ENCODE measurements at places on chromosomes 7 and 10.
A peak's percentile ranks its signal among the peaks of the same experiment; 100 is the strongest.

- no peak for DNase-seq
These were observed 871 bp downstream of the SPOCK2 start for GRCh38 chr10:72087392-72087968.

DNA sequence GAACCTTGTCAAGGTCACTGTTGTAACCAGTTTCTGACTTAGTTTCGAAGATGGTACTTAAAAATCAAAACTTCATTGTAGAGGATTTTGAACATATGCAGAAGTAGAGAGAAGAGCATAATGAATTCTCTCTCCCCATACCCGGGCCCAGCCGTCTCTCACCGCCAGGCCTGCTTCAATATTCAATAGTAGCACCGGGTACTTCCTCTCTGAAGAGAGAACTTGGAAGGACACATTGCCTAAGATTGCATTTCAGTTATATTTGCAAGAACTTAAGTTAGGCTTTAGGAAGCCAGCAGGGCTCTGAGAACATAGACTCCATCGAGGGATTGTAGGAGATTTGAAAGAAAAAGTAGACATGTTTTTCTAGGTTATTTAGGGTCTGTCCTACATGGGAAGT lies 19.1 kb downstream of the LMTK2 start:
- DNase-seq, result no peak

- DNase-seq, result no peak
These were observed 67.3 kb upstream of the VWDE start for GRCh38 chr7:12470930-12471329.

GRCh38 chr7:1485156-1485555 lies 19.0 kb downstream of the INTS1 start:
- no peak for DNase-seq

DNA sequence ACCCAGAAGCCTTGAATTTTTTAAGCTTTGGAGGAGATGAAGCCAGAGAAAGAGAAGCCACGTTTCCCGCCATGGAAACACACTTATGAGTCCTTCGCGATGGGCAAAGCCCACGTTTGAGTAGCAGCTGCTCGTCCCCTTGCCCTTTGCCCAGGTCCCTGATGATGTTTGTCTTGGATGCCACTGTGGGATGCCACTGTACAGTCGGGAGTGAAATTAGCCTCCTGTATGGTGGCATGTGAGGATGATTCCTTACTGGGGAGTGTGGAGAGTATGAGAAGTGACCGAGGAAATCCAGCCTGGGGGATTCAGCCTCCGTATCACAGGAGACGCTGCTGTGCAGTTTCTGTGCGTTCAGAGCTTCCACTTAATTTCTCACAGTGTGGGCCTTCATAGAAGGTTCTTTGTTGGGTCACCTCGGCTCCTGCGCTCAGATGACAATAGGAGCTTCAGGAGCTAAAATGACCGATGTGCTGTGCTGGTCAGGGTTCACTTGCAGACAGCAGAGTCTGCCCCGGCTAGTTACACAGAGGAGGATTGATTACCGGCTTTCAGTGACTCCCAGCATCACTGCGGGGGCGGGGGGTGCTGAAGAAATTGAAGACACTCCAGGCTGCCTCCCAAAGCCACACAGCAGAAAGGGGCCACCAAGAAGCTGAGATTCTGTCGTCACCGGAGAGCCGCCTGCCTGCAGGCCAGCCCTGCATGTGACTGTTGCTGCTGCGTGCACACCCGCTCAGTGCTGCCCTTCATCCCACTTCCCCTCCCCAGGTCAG lies 122.1 kb upstream of the SFMBT2 start:
- DNase-seq, result no peak

DNA sequence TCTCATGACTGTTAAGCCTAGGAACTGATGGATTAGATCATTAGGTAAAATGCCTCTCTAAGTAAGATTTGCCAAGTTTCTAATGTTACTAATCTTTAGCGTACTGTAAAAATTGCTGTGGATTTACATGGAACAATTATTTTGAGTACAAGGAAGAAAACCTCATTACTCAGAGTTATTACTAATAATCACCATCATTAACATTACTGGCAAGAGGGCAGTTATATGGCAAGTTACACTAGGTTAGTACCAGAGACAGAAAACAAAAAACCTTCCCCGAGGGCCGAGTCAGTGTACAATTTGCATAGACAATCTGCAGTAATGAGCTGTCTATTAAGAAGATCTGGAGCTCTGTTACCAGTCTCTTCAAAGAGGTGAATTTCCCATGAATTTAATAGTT lies 775.6 kb downstream of the GATA3 start:
- DNase-seq, result no peak

GRCh38 chr10:86340991-86341260 lies 25.7 kb downstream of the GRID1 start:
- no peak for DNase-seq

- no peak for DNase-seq
These were observed 22.3 kb downstream of the KLHDC10 start for GRCh38 chr7:130092598-130092997.

DNA sequence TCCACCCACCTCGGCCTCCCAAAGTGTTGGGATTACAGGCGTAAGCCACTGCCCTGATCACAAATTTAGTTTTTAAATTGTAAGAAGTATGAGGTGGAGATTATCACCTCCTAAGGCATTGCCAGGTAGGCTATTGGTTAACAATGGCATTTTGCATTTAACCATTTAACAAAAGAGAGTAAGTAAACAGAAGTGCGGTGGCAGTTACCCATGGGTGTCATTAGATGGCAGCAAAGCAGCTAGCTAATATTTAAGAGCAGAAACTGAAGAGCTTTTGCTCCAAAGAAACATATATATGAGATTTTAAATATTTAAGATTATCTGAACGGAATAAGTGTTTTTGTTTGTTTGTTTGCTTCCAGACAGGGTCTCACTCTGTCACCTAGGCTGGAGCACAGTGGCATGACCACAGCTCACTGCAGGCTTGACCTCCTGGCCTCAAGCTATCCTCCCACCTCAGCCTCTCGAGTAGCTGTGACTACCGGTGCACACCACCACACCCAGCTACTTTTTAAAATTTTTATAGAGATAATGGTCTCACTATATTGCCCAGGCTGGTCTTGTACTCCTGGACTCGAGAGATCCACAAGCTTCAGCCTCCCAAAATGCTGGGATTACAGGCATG lies 325.5 kb upstream of the C7orf33 start:
- peak; percentile 81 for DNase-seq

GRCh38 chr7:90701771-90702170 lies 105.7 kb downstream of the CDK14 start:
- DNase-seq, result no peak

DNA sequence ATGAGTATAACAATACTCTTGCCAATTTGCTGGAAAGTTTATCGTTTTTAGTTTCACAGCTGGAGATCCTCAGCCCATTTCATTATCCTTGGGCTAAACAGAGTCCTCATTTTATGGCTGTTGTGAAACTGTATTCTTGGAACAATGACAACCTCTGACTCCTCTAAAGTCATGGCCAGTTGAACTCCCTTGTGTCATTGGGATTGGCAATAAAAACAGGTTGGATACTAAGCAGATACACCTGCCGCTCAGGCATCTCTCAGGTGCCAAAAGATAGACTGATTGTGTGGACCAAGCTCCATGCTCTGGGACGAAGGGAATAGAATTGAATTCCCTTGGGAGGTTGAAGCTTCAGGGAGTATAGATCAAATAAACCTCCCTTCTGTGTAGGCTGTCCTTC lies 182.2 kb downstream of the WDR11 start:
- DNase-seq, result no peak

- DNase-seq, result peak; percentile 28
These were observed 278.3 kb downstream of the ARL4A start for GRCh38 chr7:12965767-12966166.

DNA sequence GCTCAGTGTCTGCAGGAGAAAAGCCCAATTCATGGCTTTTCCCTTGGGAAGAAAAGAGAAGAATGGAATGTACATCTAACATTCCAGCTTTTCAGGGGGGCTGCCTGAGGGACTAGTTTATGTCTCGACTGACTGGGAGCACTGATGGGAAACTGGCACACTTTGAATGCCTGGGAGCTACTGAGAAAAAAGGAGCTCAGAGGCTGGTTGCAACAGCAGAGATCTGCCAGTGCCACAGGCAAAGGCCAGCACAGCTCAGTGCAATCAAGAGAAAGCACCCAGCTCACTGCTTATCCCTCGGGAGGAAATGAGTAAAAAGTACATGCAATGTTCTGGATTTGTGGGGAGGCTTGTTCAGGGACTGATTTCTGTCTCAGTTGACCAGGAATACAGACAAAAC lies 226.2 kb downstream of the COBL start:
- no peak for DNase-seq

- no peak for DNase-seq
These were observed 33.6 kb downstream of the ZCCHC24 start for GRCh38 chr10:79411546-79412495.

DNA sequence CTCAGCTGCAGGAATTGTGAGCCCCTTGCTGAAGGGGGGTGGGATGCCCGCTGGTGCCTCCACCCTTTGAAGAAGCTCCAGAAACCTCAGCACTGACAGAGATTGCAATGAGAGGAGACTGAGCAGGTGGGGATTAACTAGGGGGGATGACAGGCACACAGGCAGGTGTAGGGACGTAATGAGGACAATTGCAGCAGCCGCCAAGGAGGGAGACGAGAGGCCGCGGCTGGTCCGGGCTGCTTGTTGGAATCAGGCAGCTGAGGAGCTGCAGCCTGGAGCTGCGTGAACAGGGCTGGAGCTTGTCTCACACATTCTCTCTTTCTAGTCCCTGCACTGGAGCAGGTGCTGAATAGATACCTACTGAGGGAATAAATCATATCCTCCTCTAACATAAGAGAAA lies 122.0 kb upstream of the TCERG1L start:
- DNase-seq, result peak; percentile 9

- DNase-seq, result no peak
These were observed 57.6 kb upstream of the HBP1 start for GRCh38 chr7:107111196-107111595.

GRCh38 chr10:9362721-9363120 lies 1308.2 kb downstream of the GATA3 start:
- no peak for DNase-seq

DNA sequence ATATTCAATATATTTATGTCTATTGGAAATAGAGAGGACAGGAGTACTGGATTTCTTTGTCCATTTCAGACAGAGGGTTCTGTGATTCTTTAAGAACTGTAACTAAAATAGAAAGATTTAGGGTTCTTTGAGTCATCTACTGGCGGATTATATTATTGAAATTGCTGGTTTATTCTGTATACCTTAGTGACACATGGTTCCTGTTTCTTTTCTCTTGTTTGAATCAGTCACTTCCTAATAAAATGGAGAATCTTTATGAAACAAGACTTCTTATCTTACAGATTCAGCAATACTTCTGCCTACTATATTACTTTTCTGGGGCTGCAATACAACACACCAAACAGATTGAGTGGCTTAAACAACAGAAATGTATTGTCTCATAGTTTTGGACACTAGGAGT lies 20.8 kb upstream of the ZNF800 start:
- DNase-seq, result no peak

DNA sequence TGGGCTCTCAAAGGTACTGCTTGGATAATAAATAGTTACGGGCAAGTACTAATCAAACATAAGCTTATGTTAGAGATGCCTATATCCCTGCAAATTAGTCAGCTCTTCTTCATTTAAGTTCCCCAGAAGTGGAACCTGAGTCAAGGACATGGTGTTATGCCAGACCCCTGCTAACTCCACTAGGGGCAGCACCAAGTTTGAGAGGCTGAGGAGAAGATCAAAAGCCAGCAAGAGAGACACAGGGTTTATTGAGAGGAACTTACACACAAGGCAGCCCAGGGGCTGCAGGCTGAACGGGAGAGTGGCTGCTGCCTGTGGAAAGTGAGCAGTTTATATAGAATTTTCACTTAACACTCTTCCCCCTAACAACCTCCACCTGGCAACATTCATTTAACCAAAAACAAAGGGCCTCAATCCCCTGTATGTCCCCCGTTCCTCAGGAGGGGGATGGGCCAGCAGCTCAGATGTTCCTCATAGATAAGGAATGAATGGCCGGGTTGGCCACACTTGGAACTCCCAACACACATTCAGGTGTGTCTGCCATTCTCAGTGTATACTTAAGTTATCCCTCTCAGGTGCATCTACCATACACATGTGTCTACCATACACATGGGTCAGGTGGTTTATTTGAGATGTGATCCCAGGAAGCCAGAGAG lies 62.6 kb upstream of the GHITM start:
- DNase-seq, result no peak

- no peak for DNase-seq
These were observed 40.5 kb upstream of the GDF10 start for GRCh38 chr10:47259466-47259865.

DNA sequence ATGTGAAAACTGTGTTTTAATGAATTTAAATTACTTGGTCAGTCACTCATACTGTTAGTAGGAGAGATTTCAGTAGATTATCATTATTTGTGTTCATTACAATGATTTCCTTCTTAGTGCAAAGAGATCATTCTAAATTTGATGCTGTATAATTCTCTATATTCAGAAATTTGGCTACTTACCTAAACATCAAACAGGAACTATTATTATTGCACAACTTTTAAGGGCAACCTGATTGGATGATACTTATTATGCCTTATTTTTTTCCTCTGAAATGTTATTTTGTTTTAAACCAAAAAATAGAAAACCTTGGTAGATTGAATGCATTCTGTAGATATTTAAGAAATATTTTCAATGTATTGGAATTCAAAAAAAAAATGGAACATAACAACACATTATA lies 436.4 kb upstream of the PCDH15 start:
- DNase-seq, result no peak

- no peak for DNase-seq
These were observed 86.3 kb downstream of the PLPP4 start for GRCh38 chr10:120543291-120543690.

DNA sequence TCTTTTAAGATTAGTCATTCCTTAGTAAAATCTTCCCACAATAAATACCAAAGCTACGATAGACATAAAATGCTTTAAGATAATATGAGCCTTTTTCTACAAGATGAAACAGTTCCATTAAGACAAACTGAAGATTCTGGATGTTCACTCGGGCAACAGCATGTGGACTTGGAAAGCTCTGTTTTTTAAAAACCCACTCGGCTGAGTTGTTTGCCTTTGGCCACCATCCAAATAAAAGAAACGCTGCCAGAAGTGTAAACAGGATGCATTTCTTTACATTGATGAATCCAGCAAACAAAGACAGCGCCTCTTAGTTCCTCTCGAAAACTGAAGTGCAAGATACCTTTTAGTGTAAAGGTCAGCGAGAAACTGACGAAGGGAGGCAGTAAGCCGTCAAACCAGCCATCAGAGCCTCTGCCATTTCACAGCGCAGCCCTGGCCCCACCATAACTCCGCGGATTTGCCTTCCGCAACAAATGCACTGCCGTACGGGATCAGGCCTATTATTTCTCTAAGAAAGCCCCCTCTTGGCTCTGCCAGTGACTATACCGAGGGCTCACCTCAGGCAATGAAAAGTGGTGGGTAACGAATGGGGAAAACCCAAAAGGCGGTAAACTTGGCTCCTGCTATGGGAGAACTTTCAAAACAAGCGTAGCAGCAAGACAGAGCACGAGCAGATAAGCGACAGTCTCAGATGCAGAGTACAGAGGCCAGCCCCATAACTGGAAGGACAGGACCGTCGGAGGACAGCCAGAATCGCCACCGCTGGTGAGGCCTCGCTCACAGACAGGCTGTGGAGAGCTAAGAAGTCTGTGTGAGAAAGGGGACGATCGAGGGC lies 41.4 kb downstream of the GNA12 start:
- DNase-seq, result peak; percentile 10
